ENCODE measurements at places on chromosomes 7 and 10.

GRCh38 chr10:80158126-80158525 lies 25.6 kb downstream of the PLAC9 start:
- no peak for DNase-seq

DNA sequence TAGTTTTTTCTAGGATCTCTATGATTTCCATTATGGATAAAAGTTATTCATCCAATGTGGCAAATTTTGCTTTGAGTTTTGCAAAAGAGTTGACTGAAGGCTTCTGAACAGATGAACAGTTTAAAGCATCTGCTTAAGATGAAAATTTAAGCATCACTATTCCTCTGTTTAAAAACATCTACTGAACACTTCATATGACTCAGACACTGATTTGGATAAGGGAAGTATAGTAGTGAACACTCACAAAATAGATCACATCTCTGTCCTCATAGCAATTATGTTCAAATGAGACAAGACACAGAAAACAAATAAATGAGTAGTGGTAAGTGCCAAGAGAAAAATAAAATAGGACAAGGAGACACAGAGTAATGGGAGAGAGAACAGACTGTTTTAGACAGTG lies 157.3 kb downstream of the MBL2 start:
- no peak for DNase-seq

DNA sequence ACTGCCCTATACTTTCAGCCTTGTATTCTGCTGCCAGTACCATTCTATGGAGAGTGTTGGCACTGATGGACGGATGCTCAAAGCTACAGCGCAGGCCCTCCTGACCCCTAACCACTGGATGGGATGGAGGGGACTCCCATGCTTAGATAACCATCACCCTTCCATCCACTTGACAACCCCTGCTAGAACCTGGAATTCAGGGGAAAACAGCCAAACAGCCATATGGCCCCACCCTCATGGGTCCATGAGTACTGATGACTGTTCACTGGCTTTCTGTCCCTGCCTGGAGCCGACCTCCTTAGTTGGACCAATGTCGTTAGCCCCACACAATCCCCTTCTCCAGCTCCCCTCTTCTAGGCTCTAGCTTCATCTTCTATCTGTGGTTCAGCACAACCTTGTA lies 16.2 kb downstream of the DUSP5 start:
- DNase-seq, result no peak

DNA sequence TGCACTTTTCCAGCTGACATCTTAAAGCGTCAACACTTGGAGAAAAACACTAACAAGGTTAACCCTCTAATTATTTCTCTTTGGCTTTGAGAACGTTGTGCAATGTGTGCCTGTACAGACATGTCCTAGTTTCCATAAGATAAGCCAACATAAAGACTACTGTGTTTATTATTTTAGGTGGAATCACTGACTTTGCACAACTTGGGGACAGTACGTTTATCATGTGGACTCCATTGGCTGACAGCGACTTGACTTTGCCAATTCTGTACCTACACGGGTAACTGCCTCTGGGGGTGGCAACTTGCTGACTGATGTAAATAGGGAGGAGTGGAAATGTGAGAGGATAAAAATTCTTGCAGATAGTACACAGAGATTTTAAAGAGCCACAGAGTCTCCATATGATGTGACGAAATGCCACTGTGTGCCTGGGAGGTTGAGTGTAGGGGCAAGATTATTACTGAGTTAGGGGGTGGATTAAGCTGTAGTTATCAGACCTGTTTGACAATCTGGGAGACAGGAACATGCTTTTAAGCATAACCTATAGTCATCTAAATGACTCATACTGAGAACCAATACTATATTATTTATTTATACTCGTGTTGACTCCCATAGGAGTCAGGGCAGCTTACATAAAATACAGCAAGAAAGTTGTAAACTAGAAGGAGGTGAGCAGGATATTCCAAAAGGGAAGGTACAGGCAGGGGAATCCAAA lies 21.0 kb downstream of the SLC13A4 start:
- DNase-seq, result no peak

DNA sequence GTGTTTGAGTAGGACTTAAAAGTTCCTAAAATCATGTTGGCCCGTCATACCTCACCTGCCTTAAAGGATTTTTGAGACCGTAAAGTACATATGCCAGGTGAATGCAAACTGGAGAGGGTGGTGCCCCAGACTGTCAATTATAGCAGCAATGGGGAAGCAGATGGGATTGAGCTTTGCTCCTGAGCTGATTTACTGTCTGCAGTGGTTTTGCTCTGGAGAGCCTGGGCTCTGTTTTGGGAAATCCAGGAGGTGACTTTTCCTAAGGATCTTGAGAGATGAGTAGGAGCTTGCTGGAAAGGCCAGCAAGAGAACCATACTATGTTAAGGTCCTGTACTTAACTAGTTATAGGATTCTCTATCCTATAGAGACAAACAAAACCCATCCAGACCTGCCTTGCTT lies 43.0 kb downstream of the COL13A1 start:
- no peak for DNase-seq

- DNase-seq, result no peak
Measured at GRCh38 chr10:99444383-99445045, 14.1 kb upstream of the GOT1 start.

DNA sequence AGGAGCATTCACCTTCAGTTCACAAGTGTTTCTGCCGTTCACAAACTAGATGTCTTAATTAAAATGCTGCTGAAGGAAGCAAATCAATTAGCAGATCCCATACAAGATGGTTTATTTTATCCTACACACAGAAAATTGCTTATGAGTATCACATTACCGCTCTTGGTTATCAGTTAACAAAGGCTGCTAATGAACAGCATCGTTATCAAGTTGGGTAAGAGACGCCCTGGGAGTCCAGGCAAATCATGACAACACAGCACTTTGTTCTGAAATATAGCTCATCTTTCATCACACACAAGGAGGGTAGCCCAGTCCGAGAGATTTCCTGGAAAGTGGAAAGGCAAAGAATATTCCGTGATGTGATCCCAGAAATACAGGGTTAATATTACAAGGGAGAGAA lies 20.8 kb upstream of the FAM170B start:
- no peak for DNase-seq

- DNase-seq, result no peak
Measured at GRCh38 chr10:75352650-75353049, 48.9 kb downstream of the ZNF503 start.

DNA sequence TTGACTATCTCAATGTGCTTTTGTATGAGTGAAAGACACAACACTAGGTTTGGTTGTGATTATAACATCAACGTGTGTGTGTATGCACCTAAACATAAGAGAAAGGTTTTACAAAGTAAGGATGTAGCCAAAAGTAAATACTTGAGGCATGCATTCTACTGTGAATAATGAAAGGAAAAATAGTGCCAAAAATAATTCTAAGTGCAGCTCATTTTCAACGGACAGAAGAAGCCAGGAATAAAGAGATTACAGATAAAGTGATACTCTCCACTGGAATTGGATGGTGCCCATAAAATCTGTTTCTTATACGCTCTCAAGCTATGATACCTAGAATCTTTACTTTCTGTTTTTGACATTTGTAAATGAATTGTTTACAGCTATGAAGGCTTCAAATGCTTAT lies 135.0 kb upstream of the TMEM72 start:
- no peak for DNase-seq

DNA sequence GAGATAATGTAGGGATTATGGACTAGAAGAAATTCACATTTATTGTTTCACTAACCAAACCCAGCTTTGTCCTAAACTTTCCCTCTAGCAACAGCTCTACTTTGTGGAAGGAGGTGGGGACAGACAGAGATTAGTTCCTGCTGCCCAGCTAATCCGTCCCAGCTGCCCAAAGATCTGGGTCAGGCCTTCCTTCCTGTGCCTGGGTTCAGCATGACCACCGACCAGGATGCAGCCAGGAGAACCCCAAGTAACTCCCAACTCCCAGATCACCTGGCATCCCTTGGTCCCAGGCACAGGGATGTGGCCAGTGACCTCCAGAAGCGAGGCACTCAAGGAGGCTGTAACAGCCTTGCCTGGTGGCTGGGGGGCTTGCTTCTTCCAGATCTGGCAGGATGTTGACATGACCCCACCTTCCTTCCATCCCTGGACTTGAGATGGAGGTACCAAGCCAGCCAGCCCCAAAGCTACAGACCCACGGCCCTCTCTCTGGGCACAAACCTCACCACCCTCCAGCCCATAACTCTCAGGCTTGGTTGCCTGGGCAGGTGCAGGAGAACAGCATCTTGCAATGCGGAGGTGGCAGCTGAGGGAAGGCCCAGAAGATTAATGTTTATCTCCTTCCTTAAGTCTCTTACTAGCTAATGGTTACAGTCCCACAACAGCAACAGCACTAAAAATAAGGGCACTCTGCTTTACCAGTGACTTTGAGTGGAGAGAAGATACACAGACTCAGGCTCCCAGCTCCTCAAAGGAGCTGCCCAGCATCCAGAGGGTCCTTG lies 11.1 kb downstream of the CAMK2G start:
- DNase-seq, result no peak

DNA sequence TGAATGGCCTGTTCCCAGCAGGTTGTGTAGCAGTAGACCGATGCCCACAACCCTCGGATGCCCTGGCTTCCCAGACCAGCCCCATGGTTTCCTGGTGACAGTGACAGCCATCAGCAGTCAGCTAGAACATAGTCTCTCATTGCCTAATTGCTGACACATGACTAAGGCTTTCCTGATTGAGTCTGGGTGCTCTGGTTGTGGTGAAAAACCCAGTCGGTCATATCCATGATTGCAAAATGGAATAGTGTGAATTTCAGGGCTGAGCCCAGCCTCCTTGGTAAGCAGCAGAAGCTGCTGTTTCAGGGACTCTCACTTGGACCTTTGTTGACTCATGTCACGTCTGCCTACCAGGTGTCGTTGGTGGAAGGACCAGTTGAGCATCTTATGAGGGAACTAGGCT lies 36.6 kb downstream of the POR start:
- DNase-seq, result no peak

DNA sequence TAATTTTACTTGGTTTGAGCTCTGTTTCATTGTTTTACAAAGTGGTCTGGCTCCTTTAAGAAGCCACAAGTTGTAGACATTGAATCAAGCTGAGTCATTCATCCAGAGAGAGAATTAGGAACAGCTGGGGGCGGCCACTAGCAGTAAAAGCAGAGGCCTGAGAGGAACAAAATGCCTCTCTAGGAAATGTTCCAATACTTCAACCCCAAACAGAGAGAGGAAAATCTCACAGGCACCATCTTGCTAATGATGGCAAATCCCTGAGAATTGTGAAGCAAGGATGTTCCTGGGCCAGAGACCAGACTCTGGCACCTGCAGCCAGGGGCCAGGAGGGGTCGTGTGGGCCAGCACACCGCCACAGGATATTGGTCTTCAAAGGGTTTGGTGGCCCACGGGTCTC lies 26.5 kb upstream of the TRIL start:
- no peak for DNase-seq
